ENCODE measurements at places on chromosomes 2 and 18.

- DNase-seq = no peak
Observed at GRCh38 chr2:192139813-192140212, 54.9 kb downstream of the TMEFF2 start.

GRCh38 chr18:46630991-46631390 lies 26.0 kb downstream of the LOXHD1 start:
- DNase-seq = no peak

- DNase-seq = no peak
Observed at GRCh38 chr18:21656402-21656801, 44.3 kb downstream of the SNRPD1 start.

DNA sequence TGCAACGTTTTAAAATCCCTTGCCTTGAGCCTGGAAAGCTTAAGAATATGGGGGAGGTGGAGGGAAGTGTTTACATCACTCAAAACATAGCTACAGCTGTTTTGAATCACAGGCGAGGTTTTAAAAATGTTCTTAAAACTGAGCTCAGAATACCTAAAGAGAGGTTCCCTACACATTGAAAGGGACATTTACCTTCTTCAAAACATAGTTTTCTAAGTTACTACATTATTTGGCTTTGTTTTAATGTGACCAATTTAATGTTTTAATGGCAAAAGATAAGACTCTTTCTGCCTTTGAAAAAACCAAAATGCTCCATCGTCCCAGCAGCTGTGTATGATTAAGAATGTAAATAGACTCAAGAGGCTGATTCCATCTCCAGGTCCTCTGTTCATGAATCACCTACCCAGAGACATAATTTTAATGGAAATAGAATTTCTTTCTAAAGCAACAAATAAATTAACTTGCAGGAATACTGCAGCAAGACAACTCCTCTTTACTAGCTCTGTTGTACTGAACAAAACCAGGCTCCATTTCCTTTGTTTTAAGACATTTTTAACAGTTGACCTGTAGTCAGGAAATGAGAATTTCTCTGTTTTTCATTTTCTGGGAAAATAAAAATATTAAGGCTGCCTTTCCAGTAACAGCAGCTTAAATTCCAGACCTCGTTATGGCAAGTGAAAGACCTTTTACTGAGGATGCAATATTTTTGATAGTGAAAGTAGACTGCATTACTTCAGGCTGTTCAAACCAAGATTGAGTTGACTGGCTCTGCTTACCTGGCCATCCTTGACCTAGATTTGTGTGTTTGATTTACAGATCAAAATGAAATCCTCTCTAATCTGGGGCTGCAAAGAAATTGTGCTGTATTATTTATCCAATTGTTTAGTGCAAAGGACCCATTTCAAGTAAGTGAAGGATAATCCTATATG lies 33.7 kb upstream of the WDR75 start:
- no peak for DNase-seq

- DNase-seq = no peak
Observed at GRCh38 chr2:120864981-120865380, 129.3 kb downstream of the GLI2 start.

DNA sequence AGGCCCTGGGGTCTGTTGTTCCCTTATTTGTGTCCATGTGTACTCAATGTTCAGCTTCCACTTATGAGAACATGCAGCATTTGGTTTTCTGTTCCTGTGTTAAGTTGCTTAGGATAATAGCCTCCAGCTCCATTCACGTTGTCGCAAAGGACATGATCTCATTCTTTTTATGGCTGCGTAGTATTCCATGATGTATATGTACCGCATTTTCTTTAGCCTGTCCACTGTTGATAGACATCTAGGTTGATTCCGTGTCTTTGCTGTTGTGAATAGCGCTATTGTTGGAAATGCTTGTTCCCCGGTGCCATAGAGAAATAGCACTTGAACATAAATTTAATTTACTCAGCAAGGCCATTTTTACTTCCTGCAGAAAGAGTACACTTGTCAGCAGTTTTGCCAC lies 51.3 kb upstream of the EPAS1 start:
- no peak for DNase-seq

DNA sequence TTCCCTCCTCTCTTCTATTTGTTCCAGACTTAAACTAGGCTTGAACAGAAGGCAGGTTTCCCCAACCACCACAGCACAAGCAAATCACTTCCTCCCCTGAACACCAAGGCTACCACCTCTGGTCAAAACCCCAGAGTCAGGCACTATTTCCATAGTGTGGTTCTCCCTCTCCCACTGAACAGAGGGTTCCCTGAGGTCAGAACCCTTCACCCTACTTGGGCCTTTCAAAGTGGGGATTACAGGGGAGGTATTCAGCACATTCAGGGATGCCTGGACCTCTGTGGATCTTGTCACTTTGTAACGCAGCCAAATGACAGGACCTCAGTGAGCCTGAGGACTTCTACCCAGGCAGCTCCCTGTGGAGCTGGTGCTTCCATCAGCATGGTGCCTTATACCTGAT lies 88.7 kb downstream of the TNS1 start:
- DNase-seq = no peak

DNA sequence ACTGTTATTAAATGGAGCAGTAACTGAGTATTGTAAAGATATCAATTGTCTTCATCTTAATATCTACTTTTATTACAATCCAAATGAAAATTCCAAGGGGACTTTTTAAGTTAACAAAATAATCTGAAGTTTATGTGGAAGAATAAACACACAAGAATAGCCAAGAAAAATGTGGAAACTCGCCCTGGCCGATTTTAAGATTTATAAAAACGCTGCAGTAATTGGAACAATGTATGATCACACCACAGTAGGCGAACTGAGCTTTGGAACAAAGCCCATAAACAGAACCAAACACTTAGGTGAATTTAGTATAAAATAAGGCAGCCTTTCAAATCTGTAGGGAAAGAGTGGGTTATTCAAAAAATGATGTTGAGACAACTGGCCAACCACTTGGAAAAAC lies 96.3 kb downstream of the ANTXR1 start:
- DNase-seq = no peak

DNA sequence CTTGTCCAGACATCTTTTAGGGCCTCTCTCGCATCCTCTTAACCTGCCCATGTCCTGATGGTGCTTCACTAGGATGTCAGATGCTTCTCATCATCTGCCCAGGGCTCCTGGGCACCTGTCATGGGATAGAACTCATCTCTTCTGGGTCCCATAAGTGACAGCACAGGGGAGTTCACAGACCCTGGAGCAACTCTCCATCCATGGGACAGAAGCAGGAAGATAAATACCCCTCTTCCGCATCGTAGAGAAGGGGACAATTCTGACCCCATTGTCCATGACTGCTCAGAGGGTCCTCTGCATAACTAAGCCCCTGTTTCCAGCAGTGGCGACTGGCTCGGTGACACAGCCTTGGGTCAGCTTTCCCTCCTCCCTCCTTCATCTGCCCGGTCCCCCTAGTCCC lies 82.3 kb downstream of the TWIST2 start:
- no peak for DNase-seq

- no peak for DNase-seq
Observed at GRCh38 chr2:29110916-29111535, 4.2 kb upstream of the CLIP4 start.
